A549 (cell line): ENCODE measurements at places on chromosomes 13 and 19. TPM values are rescaled to one million over a fixed set of nuclear protein-coding genes. Genes with fewer than 3 reads are reported as not detected.

GRCh38 chr13:31175847-31176532 is 14.3 kb upstream of the HSPH1 start:
- no peak for DNase-seq

DNA sequence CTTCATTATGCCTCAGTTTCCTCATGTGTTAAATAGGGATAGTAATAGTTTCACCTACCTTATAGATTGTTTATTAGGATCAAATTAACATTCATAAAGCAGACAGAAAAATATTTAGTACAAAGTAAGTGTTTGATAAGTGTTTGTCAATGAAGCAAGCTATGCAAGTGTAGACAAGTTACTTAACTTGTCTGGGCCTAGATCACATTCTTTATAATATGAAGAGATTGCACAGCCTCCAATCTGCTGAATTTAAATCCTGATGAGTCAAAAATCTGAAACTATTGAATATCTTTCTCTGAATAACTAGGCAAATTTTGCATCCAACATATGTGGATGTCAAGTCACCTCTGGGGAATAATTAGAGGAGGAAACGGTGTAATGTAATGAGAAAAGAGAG is 170.5 kb downstream of the MZT1 start:
- no peak for DNase-seq

DNA sequence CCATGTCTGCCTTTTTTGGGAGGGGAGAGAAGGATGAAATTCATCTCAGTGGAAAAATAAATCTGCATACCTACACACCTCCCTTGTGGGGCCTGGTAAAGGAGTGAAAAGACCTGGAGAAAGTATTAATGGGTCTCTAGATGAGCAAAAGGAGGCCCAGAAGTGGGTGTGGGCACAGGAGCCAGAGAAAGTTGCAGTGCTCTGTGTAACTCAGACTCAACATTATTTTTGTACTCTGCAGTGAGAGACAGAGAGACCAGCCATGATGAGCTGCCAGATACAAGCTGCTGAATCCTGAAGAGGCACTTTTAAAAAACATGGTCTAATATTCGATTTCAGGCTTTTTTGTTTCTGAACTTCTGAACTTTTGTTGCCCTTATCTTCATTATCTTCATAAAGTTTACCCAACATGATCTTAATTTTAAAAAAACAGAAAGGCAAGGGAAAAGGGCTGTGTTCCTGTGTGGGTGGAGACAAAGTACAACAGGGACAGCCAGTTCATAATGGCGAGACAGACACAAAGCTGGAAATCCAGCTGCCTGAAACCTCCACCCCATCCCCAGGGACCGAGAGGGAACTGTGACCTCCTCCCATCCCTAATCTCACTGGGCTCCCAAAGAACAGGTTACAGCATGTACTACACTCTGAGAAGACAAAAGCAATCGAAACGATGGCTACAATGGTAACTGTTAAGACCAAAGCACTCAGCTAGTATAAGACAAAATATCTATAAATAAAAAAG is 77.2 kb downstream of the KLF12 start:
- no peak for DNase-seq

DNA sequence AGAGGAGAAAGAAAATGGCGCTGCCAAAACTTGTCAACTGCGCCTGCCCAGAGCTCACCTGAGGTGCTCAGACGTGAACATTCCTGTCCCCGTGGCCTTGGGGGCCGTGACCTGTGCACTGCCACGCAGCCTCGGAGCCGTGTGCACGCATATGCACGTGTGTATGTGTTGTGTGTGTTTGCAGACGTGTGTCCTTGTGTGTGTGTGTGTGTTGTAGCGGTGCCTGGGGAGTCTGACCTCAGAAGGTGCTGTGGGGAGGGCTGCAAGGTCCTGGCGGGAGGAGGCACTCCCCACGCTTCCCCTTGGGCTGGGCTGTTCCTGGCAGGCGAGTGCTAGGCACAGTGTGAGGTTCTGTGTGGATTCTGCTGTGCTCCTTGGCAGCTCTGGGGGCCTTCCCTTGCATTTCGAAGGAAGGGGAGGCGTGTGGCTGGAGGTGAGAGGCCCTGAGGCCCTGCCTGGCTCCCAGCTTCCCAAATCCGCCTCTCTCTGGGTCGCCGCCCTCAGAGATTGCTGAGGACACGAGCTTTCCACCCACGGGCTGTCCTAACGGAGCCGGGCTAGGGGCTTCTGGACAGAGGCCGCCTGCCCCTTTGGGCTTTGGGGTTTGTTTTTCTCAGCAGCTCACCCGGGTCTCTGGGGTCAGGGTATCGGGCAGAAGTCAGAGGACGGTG is 4.5 kb downstream of the BSG start:
- no peak for DNase-seq

GRCh38 chr19:28403690-28404089 is 809.3 kb downstream of the UQCRFS1 start:
- no peak for DNase-seq

DNA sequence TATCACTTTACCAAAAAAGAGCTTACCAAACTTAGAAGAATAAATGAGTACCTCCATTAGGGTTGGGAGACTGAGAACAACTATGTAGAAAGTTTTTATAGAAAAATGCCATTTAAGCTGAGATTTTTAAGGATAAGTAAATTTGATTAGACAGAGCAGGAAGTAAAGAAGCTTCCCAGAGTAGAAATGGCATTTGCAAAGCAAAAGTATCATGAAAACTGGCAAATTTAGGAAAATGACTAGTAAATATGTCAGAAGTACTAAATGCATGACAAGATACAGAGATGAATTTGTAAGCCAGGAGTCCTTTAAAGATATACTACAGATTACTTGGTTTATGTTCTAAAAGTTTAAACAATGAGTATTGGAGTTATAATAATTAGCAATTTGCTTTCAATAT is 2581.8 kb downstream of the PCDH9 start:
- DNase-seq: no peak

DNA sequence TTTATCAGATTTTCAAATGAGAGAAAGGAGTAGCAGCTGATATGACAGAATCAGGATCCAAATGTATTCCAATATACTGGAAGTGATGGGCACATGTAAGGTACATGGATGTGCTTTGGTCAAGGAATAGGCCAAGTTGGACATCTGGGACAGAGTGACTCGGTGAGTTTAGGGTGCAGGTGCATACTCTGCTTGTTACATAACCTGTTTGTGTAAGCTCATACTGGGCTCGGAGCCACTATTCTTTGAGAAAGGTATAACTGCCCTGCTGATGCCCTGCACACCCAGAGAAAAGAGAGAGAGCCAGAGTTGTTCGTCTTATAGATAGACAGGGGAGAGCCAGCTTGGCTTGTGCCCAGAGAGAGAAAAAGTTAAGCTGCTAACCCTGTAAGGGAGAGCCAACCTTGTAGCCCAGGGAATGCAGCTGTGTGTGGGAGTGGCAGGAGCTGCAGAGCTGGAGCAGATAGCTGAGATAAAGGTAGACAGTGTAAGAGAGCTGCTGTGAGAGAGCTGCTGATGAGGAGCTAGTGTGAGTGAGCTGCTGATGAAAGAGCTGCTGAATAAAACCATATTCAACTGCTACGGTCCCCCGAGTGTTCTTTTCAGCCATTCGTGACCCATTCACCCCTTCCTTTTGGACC is 40.7 kb upstream of the N4BP2L1 start:
- DNase-seq: no peak

GRCh38 chr13:102033857-102034331 is 368.0 kb downstream of the FGF14 start:
- DNase-seq: no peak

DNA sequence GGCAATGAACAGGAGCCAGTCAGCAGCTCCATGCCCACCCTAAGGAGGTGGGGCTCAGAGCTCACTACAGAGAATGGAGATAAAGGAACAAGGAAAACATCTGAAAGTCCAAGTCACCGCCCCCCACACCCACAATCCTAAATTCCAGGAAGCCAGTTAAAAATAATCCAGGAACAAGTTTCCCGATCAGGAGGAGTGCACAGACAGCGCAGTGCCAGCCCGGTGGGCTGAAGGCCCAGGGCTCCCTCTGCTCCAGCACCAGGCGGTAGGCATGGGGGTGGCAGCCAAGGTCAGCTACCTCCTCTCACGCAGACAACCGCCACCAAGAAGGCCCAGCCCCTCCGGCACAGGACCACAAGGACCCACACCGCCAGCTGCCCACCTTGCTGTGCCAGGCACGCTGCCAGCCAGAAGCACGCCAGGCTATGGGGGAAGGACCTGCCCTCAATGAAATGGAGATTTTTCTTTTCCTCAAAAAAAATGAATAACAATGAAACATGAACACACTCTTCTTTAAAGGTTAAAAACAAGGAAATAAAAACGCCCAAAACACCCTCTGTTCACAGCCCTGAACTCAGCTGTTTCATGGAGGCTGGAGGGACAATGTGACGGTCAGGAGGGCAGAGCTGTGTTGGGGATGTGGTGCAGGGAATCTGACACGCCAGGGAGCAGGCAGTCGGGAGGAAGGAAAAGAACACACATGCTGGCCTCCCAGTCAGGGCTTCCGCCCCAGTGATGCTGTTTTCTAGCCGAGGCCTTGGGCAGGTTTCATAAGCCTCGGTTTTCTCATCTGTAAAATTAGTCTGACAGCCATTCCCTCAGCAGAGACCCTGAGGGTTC is 11.0 kb downstream of the STK24 start:
- no peak for DNase-seq

DNA sequence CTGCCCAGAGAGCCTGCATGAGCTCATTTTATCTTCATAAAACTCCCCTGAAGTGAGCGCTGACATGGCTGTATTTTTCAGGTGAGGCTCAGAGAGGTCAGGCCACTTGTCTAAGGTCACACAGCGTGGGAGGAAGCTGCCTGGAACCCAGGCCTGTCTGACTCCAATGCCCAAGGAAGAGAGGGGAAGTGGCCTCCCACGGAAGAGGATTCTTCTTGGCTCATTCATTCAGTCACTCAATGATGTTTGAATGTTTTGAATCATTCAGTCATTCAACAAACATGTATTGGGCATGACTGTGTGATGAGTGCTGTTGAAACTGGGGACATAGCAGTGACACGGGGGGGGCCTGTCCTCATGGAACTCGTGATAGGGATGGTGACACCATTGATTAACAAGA is 12.0 kb downstream of the ACTL9 start:
- DNase-seq: no peak

- DNase-seq: no peak
These were observed 665.7 kb upstream of the GPC6 start for GRCh38 chr13:92560883-92561282.

Gene KLK1
- polyA plus RNA-seq: not detected in 3 replicates

Gene C19orf33
- polyA plus RNA-seq: 487 to 531 TPM (median 489 TPM) in 3 replicates

Gene SIGLECL1
- polyA plus RNA-seq: not detected in 3 replicates

Gene SCN1B
- polyA plus RNA-seq: 10.3 to 11.4 TPM (median 11.3 TPM) in 3 replicates

Gene KLK12
- polyA plus RNA-seq: not detected in 3 replicates
